ENCODE measurements at places on chromosomes 3 and 15.

GRCh38 chr3:50170689-50171088 lies 15.6 kb downstream of the SEMA3F start:
- DNase-seq: no peak

DNA sequence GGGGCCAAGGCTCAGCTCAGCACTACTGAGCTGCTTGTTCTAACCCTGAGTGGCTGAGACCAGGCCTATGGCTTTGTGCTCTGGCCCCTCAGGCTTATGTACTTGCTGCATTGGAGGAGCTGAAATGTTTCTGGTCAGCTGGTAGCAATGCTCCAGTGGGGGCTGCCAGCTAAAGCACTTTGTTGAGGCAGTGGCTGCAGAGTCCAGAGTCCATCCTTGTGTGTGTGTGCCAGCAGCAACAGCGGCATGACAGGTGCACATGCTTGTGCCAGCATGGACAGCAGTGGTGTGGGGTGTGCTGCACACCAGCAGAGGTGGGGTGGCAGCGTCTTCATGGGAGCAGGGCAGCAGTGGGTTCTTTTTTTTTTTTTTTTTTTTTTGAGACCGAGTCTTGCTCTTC lies 169.1 kb downstream of the VPS8 start:
- DNase-seq: no peak

DNA sequence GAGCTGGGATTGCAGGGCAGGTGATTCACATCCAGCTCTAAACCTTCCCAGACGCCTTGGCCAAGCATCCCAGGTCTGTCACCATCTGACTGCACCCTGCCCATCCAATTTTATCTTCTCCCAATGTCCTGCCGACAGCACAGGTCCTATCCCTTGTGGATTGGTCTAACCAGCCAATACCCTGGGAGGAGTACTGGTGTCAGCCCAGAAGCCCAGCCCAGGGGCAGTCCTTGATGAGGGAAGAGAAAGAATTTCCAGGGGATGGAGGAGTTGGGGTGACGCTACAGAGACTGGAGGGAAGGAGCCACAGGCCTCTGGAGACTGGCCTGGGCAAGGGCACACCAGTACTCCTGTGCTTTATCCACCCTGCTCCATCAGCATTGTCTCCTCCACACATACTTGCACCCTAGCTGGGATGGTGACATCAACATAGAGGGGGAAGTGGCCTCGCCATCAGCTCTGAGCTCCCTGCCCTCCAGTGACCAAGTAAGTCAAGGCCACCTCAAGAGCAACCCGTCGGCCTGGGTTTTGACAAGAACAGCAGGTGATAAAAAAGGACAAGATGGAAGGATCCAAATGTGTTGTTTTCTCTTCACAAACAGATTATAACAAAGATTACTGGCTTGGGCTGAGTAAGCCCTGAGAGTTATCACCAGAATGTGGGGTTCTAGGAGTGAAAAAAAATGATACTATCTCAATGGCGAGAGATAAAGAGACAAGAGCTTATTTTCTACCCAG lies 114.6 kb downstream of the AQP9 start:
- DNase-seq: no peak

DNA sequence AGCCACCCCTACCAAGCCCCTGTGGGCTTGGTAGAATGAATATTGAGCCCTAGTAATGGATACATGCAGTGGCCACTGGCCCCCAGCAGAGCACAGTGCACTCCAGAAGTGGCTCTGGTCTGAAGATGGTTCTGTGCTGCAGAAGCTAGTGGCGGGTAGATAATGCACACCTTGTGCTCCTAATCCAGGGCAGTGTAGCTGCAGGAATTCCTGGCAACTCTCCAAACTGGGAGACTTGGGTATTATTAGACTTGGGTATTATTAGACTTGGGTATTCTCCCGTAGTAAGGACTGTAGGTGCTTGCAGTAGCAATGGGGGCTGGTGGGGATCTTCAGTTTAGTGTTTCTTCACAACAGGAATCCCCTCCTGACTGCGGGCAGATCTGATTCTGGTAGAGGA lies 34.7 kb downstream of the NUSAP1 start:
- no peak for DNase-seq

DNA sequence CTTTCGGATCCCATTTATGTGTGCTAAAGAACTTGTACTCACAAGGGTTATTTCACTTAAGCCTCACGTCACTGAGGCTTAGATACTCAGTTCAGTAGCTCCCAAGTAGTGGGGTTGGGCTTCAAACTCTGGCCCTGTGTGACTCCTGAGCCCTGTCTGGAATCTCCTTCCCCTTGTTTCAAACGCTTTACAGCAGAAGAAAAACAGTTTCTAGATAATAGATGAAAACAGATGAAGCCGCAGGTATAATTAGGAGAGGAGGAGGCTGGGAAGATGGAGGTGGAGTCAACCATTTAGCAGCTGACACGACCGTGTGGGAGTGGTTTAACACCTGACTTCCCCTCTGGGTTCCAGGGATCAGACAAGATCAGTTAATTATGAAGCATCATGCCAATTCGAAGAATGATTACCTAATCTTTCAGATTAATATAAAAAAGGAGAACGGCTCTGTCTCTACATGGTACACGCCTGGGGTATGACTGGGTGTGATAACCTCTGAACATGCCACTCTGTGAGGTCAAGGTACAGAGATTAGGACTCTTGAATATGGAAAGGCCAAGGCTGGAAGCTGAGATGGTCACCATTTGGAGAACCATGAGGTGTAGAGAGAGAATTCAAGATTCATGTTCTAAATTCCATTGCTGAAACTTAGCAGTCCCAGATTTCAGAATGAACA lies 31.1 kb downstream of the TPM1 start:
- DNase-seq: no peak

GRCh38 chr3:2945121-2945520 lies 165.1 kb downstream of the IL5RA start:
- no peak for DNase-seq

DNA sequence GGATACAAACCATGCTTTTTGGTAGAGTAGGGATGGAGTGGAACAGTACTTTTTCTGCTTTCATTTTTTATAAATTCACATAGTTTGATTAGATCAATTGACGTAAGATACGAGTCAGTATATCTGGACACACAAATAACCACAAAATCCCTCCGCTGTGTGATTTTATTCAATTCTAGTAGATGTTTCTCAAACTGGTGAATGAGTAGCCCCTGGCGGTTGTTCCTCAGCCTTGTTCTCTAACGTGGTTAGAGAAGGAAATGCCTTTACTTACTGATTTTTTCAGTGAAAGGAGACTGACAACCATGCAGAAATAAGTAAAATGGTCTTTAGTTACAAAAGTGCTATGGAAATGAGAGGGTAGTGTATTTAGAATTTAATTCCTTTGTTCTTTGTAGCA lies 161.0 kb downstream of the TCF12 start:
- DNase-seq: no peak

DNA sequence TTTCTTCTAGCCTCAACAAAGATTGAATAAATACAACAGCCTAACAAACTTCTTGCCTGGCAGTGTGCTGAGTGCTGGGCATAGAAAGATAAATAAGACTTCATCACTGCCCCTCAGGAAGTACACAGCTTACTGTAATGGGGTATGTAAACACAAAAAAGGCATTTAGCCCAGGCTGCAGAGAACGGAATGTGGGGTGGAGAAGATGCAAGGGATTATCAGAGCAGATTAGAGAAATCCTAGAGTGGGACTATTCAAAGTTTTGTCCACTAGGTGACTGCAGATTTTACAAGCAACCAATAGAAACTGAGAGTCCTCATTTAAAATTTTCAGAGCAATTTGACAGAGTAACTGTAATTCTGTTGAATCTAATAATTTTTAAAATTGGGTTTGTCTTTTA lies 35.4 kb upstream of the TSC22D2 start:
- DNase-seq: no peak

- no peak for DNase-seq
These were observed 36.2 kb downstream of the RBPMS2 start for GRCh38 chr15:64739156-64739555.

DNA sequence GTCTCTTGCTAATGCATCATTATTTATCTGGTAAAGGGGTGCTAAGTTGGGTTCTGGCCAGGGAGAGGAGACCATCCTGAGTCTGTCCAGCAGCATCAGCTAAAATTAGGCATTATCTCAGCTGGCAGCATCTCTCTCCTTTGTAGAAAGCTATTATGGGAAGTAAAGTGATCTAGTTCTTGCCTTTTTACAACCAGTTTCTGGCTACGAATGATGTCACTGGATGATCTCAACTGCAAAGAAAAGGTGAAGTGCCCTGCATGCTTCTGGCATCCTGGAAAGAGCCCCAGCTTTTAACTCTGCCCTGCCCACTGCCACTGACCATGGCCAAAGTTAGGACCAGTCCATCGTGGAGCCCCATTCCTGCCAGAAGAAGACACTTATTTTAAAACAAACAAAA lies 37.1 kb upstream of the IL12A start:
- DNase-seq: no peak

- DNase-seq: no peak
These were observed 19.5 kb downstream of the TBL1XR1 start for GRCh38 chr3:177177749-177178221.

GRCh38 chr15:56906766-56907165 lies 11.7 kb upstream of the TCF12 start:
- no peak for DNase-seq

GRCh38 chr3:45795509-45795881 lies 841 bp downstream of the SLC6A20 start:
- DNase-seq: no peak

- no peak for DNase-seq
These were observed 166.4 kb downstream of the SUCNR1 start for GRCh38 chr3:152039887-152040286.

DNA sequence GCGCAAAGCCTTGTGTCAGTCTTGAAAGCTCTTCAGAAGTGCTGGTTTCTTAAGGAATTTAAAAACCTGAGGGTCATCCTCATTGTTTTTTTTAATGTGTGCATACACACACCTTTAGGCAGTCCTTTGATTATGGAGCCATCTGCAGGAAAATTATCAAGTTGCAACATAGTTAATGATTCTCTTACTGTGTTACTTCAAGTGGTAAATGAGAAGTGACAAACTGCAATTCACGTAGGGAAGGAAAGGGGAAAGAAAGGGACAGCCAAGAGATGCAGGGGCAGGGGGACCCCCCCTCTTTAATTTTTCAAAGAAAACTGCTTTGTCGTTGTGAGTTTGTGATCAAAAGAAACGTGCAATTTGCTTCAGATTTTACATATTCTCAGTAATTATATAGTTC lies 162.4 kb upstream of the CGNL1 start:
- DNase-seq: no peak

DNA sequence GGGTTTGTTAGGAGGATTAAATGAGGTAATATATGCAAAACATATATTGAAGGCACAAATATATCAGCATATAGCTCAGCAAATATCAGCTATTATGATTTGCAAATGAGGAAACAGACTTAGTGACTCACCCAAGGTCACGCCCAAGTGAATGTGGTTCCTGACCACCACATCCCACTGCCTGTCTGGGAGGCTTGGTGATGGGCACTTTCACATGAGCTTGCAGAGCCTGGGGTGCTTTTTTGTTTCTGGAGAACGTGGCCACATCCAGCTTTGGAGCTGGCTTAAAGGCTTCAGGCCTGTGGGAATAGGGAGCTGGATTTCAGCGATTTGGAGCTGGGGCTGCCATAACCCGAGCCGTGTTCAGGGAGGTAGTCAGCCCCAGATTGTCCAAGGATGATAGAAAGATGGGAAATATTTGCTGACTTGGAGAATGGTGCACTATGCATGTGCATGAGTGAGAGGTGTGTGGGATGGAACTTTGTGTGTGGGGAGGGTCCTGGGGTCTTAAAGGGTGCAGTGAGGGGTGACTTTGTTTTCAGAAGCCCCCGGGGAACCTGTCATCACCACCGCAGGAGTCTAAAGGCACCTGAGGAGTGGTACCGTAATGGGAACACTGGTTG lies 12.0 kb upstream of the FGD5 start:
- DNase-seq: no peak

- DNase-seq: no peak
These were observed 866 bp upstream of the CD276 start for GRCh38 chr15:73683257-73683776.

- DNase-seq: no peak
These were observed 39.2 kb downstream of the RFT1 start for GRCh38 chr3:53091011-53091410.

DNA sequence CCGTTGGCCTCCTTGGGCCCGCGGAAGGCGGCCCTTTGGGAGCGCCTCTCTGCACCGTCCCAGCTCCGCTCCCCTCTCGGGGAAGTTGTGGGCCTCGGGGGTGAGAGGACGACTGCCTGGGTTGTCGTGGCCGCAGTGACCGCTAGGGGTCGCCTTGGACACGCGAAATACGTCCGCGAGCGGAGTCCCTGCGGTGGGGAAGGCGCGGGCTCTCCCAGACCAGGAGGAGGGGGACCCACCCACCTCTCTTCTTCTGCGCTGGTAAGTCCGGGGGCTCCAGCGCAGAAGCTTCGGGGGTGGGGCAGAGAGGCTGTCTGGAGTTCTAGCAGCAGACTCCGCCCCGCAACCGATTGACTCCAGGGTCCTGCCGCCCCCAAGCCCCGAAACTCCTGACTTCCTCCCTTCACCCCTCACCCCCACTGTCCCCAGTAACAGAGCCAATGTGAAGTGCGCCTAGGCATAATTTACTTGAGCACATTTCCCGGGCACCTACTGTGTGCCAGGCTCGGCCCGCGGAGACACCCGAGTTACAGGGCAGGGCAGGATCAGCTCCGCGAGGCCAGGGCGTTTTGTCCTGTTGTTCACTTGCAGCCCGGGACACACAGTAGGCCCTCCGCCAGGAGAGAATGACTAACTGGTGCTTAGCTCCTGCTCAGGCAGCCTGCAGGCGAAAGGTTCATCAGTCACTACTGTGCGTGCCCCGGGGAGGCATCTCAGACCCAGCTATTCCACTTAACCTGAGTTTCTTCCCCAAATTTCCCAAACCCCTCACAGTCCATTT lies 32.8 kb downstream of the DNASE1L3 start:
- peak; percentile 95 for DNase-seq

DNA sequence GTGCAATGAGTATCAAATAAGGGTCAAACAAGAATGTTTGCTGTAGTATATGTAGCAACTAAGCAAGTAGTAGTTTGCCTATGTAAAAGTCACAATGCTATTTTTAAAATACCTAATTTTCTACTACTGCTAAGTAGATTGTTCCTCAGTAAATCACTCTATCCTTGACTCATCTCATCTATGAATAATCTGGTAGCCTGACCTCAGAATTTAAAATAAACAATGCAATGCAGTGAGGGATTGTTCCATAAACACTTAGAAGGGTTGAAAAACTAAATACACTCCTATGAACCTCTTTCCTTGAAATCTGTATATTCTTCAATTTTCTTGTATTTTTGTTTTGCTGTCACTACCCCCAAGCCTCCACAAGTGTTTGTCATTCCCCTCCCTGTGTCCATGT lies 253.3 kb downstream of the TBC1D5 start:
- DNase-seq: no peak
